GM23338 (cell line): ENCODE measurements at places on chromosomes 1 and 21. TPM values are rescaled to one million over a fixed set of nuclear protein-coding genes. Genes with fewer than 3 reads are reported as not detected.
A peak's percentile ranks its signal among the peaks of the same experiment; 100 is the strongest.

DNA sequence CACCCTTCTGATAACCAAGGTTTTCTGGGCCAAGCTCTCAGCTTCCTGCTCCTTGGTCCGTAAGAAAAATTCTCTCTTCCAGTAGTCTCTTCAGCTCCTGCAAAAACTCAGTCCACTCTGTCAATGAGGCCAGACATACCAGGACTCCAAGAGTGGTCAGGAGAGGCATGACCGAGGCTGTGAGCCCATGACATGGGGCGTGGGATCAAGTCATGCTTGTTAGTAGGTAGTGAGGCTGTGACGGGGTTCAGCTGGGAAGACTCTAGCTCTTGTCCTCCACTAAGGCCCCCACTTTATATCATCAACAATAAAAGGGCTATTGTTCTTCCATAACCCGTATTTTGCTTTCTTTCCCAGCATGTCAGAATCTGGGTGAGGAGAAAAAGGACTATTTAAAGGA lies 10.1 kb upstream of the HCRTR1 start:
- no peak for DNase-seq

DNA sequence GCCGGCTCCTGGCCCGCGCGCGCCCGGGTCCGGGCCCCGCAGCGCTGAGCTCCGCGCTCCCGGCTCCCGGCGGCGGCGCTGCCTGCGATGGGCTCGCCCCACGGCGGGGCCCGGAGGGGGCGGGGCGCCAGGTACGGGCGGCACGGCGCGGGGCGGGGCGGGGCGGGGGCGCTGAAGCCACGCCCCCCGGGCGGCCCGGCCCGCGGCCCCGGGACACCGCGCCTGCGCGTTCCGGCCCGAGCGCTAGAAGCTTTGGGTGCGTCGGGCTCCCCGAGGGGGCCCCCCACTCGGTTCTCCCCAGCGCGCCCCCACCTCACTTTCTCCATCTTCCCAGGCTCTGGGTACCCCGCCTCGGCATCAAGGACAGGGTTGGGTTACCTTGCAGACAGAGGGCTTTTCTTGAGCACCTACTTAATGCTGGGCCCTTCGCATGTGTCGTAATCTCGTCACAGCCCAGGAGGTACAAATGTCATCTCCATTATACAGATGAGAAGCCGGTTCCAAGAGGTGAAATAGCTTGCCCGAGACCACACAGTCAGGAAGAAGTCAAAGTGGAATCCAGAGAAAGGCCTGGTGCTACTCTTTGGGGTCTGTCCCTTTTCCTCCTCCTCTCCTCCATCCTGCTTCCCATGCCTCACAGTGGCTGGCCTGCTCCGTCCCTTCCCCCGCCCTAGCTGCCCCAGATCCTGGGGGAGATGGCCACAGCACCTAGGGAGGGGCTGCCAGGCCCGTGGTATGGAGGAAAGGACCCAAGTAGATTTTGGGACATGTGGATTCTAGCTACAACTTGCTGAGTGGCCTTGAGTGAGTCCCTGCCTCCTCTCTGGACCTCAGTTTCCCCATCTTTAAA lies 46.5 kb downstream of the RAP1GAP start:
- peak; percentile 74 for DNase-seq

DNA sequence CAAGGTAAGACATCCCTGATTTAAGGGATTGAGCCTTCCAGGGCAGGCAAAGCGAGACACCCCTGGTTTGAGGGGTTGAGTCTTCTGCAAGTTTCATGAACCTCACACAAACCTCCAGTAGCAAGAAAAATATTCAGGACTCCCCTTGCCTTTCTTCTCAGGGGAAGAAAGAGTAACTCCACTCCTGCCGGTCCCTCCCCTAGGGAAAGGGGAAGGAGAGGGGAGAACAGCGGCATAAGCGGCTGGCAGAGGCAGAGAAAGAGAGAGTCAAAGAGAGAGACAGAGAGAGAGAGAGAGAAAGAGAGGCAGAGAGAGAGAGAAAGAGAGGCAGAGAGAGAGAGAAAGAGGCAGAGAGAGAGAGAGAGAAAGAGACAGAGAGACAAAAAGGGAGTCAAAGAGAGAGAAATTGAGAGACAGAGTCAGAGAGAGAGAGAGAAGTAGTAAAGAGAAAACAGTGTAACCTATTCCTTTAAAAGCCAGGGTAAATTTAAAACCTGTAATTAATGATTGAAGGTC lies 29.5 kb upstream of the CBR3 start:
- DNase-seq: no peak

GRCh38 chr1:113783254-113784103 lies 24.2 kb upstream of the PHTF1 start:
- DNase-seq: no peak

- no peak for DNase-seq
Measured at GRCh38 chr1:87394982-87395381, 66.3 kb downstream of the LMO4 start.

- DNase-seq: no peak
Measured at GRCh38 chr1:152089014-152089674, at the start of gene TCHHL1. TSS of gene TCHHL1 (minus strand) at chr1:152089064. CDS start at chr1:152088143, 921 bp downstream.

- DNase-seq: no peak
Measured at GRCh38 chr1:39224295-39224829, 19.9 kb downstream of the MACF1 start.

GRCh38 chr1:6854166-6854565 lies 68.9 kb downstream of the CAMTA1 start:
- DNase-seq: no peak

DNA sequence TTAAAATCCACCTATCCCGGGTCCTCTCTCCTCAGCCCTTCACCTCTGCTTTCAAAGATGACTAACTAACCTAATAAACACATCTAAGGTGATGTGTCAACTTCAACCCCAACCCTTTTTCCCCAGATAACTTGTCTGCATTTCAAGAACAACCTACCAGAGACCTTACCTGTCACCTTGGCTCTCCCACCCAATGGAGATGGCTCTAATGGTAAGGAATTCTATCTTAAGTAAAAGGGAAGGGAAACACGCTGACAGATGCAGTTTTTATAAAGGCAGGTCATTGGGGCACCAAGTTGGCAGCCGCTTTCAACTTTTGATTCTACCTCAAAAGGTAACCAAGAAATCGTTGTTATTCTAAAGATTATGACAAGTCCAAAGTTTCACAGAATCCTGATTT lies 37.6 kb downstream of the MRPL39 start:
- no peak for DNase-seq

DNA sequence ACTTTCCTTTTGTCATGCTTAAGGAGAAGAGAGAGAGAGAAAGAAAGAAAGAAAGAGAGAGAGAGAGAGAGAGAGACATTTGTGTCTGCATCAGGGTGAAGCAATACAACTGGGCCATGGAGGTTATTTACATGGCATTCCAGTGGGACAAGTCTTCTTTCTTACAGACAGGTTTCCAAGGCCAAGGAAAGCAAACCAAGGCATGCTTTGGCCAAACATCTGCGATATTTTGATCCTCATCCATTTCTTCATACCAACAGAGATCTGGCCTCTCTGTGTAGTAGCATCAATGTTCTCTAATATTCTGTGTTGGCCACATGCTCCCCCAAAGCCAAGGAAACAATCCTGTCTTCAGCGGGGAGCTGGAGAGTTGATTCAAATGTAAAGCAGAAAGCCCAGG lies 292.1 kb downstream of the SETD4 start:
- DNase-seq: no peak

- DNase-seq: no peak
Measured at GRCh38 chr1:27476237-27476636, 13.7 kb downstream of the WASF2 start.

DNA sequence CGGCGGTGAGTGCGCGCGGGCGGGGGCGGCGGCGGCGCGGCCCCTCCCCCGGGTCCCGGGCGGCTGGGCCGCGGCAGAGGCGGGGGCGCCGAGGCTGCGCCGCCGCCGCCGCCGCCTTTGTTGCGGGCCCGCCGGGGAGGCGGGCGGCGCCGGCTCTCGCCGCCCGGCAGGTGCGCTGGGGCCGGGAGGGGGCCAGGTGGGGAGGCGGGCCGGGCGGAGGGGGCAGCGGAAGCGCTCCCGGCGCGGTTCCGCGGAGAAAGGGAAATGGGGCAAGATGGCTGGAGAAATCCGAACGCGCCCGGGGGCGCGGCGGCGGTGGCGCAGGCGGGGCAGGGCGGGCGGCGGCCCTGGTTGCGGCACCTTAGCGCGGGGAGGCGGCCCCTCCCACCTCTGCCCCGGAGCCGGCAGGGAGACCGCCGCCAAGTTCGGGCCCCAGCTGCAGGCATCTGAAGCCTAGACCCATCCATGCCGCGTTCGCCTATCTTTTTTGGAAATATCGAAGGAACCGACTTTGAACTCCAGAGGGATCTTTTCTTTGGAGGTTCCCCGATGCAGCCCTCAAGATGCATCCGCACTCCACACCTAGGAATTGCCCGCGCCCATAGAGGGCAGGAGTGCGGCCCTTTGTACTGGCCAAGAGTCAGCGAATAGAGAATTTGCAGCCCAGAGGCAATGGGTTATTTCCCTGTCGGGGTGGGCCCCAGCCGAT lies 479 bp downstream of the POGK start:
- peak; percentile 68 for DNase-seq

DNA sequence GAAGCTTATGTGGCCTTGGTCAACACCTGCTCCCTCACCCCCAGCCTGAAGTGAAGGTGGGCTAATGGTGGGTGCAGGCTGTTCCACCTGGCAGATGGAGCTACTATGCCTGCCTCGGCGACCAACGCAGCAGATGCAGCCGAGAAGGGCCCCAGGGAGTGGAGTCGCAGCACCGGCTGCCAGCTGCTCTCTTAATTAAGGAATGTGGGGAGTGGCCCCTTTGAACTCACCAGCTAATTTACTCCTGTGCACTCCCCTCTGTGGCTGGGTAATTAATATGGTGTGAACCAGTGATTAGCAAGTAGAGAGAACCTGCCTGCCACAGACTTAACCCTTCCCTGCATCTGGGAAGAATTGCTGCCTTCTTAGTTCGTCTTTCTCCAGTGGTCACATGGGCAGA lies 3.3 kb upstream of the SLAMF8 start:
- DNase-seq: no peak

DNA sequence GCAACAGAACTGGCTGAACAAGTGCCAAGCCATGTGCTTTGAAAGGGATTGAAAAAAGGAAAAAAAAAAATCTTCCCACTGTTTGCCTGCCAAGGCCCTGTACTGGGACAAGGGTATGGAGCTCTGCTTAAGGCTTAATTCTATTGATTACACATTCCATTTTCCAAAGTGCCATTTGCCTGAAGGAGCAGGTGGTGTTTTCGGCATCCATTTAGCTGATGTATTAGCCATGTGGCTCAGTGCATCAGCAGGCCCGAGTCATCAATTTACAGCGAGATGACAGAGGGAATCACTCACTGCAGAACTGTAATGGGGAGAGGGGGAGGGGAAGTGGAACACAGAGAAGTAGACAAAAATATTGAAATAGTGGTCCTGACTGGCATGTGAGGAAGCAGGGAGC lies 144.2 kb upstream of the BEND5 start:
- no peak for DNase-seq

The SYT6 gene
- polyA plus RNA-seq: 25.4 and 31.2 TPM in 2 replicates

The C1orf94 gene
- 4.3 and 4.9 TPM in 2 replicates for polyA plus RNA-seq

The PRR9 gene
- not detected in 2 replicates for polyA plus RNA-seq

The TINAGL1 gene
- polyA plus RNA-seq: 6.2 and 6.8 TPM in 2 replicates

The TSPEAR gene
- polyA plus RNA-seq: 0.45 and 0.92 TPM in 2 replicates

The DCDC2B gene
- 0.21 and 0.42 TPM in 2 replicates for polyA plus RNA-seq

The LCE2C gene
- not detected in 2 replicates for polyA plus RNA-seq

The CR1L gene
- 13.4 and 21.4 TPM in 2 replicates for polyA plus RNA-seq

The TRPM2 gene
- 0.50 and 0.53 TPM in 2 replicates for polyA plus RNA-seq

The NUP210L gene
- polyA plus RNA-seq: 0.10 and 0.19 TPM in 2 replicates
